ENCODE measurements at places on chromosomes 3 and 15.

- DNase-seq: no peak
Measured at GRCh38 chr3:134038071-134038491, 8.4 kb upstream of the SLCO2A1 start.

DNA sequence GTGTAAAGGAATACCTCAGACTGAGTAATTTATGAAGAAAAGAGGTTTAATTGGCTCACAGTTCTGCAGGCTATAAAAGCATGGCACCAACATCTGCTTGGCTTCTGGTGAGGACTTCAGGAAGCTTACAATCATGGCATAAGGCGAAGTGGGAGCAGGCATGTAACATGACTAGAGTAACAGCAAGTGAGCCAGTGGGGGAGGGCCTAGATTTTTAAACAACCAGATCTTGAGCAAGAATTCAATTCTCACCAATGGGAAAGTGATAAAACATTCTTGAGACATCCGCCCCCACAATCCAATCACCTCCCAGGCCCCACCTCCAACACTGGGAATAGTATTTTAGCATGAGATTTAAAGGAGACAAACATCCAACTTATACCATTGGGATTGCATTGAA is 44.2 kb upstream of the BCL2A1 start:
- no peak for DNase-seq

GRCh38 chr15:91227766-91228165 is 127.7 kb downstream of the SV2B start:
- DNase-seq: no peak

- DNase-seq: no peak
Measured at GRCh38 chr3:194877291-194878119, 191.8 kb downstream of the FAM43A start.

DNA sequence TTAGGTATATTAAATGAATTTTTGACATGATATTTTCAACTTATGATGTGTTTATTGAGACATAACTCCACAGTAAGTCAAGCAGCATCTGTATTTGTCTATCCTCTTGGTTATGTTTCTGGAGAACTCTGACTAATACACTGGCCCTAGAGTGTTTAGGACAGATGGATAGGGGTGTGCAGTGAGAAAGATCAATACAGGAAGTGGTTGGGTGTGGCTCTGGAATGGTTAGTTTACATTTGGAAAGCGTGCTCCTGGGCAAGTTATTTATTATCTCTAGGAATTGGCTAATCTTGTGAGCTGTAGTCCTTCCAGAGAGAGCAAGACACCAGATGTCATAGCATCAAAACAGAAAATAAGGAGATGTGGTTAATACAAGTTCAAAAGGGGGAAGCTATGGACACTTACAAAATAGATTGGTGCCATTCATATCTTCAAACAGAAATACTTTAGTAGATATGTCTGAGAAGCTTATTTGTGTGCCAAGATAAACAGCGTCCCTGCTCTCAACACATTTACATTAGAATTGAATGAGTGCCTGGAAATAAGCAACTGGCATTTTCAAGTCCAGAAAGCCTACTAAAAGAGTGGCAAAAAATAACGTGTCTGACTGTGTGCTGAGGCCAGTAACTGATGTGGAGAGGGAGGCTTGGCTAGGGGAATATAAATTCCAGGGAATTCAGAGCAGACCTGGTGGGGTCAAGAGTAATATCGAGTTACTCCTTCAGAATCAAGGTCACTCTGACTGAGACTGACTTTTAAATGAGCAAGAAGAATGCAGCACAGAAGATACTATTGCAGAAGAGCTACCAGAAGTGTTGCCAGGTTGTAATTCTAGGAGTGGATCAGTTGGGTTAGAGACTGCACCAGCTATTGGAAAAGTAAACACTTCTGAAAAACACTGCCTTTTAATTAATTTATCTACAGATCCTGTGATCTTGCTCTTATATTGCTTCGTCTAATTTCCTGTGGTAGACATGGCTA is 33.4 kb upstream of the PLAAT1 start:
- DNase-seq: no peak

GRCh38 chr3:171336406-171336805 is 123.8 kb downstream of the TNIK start:
- DNase-seq: no peak

- DNase-seq: peak; percentile 26
Measured at GRCh38 chr15:68210821-68211655, 5.9 kb upstream of the CALML4 start.

DNA sequence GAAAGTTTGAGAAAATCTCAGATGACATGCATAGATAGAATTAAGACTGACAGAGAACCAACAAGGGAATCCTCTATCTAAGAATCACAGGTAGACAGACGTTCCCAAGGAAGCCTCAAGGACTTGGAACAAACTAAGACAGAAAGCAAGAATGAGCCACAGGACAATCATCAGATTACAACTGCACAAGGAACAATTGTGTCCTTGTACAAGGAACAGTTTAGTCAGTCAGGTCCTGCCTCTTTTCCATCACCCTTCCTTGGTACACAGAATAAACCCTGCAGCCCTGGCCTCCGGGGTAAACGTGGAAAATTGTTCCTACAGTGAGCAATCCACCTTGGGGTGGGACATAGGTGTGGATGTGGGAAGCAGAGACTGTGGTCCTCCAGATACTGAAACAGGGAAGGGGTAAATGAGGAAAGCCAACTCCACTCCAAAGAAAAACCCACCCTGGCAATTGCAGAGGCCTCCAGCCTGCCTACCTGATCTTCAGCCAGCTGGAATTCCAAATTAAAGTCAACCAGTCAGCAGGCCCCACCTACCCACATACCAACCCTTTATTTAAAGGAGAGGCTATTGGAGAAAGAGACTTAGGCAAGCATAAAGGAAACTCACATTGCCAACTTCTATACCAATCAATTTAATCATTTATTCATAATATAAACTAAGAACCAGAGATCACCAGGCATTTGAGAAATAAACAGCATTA is 73.4 kb downstream of the ULK4 start:
- no peak for DNase-seq

DNA sequence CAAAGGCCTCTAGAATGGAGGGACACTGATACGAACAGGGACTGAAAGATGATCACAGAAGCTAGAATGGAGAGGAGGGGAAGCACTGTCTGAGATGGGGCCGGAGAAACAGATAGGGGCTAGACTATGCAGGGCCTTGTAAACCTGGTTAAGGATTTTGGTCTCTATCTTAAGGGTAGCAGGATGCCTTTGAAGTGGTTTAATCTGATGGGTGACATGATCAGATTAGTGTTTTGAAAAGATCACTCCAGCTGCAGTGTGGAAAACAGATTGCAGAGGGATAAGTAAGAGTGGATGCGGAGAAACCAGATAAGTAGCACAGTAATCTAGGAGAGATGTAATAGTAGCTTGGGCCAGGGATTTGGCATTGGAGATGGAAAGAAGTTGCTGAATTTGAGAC is 108.1 kb downstream of the RSRC1 start:
- no peak for DNase-seq

DNA sequence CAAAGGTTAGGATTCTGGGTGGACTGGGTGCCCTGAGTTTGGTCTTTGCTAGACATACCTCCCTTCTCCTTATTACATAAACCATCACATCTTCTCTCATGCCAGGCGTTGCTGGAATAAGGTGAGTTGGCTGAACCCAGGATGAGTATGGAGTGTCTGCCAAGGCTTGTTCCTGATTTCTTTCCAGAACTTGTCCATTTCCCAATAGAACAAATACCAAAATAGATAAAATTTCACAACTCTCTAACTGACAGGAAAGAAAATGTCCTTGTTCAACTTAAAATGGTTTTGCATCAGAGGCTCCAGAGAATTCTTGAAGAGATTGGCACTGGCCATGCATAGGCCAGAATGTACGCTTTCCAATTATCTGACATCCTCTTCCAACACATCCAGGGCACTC is 291.9 kb downstream of the IGSF11 start:
- no peak for DNase-seq

- no peak for DNase-seq
Measured at GRCh38 chr3:139416275-139416674, 26.8 kb upstream of the COPB2 start.

GRCh38 chr15:26889298-26889898 is 22.5 kb downstream of the GABRA5 start:
- peak; percentile 35 for DNase-seq
